ENCODE measurements at places on chromosomes 3 and 15.

- peak; percentile 93 for DNase-seq
Observed at GRCh38 chr3:152243721-152244516, 24.8 kb upstream of the MBNL1 start.

GRCh38 chr3:71397046-71397445, 186.5 kb downstream of the FOXP1 start:
- DNase-seq, result peak; percentile 53

DNA sequence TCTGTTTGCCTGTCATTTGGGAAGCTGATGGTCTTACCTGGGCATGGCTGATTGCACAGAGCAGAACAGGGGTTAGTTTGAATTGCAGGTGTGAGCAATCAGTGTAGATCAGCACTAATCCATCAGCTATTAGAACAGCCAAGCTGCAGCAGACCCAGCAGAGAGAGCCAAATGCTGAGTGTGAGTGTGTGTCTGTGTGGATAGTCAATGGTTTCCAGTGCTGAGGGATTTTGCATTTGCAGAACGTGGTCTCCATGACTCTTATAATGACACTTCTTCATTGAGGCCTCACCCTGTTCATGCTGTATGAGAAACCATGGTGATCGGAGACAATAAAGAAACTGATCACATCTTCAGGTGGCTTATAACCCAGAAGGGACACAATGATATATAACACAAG, 312.1 kb downstream of the SOX2 start:
- DNase-seq, result no peak

GRCh38 chr3:113183748-113184661, 27.4 kb upstream of the BOC start:
- no peak for DNase-seq

- no peak for DNase-seq
Observed at GRCh38 chr3:27657871-27658270, 64.3 kb downstream of the EOMES start.

Data from common myeloid progenitor, CD34-positive (primary cell).